ENCODE measurements at places on chromosomes 7 and 10.

GRCh38 chr7:76346097-76346496 is 12.7 kb downstream of the YWHAG start:
- no peak for DNase-seq

- no peak for DNase-seq
Observed at GRCh38 chr10:71064413-71065118, 147.8 kb upstream of the UNC5B start.

DNA sequence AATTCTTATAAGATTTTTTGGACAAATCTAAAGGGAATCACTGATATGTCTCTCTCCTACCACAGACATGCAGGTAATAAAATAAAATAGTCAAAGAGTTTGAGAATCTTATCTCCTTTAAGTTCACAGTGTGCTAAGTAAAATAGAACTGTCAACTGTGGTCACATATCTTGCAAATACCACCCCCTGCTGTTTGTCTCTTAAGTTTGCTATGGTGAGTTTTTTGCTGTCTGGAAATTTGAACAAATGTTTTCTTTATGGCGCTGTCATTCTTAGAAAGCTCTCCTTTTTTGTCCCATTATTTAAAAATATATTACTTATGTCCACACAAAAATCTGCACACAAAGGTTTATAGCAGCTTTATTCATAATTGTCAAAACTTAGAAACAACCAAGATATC is 19.6 kb downstream of the GIMAP5 start:
- DNase-seq, result no peak

- no peak for DNase-seq
Observed at GRCh38 chr7:78197447-78197846, 398.9 kb downstream of the PHTF2 start.

DNA sequence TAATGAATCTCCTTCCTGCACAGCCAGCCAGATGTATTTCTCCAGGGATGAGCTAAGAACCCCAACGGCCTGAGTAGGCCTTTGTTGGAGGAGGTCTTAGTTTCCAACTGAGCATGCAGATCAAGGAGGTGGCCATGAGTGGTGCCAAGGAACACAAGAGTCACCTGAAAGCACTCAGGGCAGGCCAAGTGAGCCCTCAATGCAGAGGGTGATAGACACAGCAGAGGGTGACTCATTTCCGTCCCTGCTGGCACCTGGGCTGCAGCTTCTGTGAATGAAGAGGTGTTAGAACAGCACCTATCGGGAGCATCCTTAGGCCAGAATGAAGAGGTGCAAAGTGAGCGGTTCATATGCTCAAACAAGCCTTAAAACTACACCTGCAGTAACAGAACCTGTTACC is 211.8 kb downstream of the FRMD4A start:
- no peak for DNase-seq

DNA sequence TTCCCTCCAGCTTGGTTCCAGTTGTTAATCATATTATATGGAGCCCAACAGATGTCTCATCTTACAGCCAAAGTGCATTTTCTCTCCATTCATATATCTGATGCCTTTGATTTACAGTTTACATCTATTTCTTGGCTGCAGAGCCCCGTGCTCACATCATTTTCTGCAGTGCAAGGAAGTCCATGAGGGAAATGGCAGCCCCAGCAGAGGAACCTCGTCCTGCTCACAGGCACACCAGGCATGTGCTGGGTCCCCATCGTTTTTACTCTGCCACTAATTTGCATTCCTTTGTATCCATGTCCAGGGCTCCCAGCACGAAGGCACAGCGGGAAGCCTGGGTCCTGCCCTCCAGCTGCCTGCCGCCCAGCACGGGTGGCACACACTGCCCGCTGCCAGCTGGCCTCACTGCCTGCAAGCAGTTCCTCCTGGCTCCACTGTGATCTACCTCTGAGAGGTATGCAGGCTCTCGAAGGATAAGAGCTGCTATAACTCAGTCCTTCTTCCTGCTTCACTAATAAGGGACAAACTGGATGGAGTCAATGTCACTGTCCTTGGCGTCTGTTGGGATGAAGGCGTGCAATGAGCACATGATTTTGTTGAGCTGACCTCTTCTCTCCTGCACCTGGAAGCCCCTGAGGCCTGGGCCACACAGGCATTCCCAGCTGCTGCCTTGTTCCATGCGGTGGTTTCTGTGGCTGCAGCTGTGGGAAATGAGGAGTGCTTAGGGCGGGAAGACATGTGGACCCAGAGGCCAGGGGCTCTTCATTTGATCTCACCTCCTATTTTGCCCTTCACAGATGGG is 583.6 kb upstream of the MGMT start:
- DNase-seq, result no peak

DNA sequence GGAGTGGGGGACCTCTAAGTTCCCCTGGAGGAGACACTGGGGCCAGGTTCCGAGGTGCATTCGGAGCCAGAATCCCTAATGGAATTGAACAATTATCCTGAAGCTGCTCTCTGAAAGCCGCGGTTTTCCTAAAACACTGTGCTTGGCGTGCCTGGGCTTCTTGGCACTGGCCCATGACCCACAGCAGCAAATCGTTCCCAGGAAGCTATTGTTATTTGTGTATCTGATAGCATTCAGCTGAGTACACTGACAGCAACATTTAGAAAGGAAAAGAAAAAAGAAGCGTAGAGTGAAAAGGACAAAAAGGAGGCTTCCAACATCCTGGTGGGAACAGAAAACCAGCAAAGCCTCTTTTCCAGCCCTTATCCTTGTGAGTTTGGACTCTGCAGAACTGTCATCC is 339.8 kb downstream of the FRMD4A start:
- no peak for DNase-seq

DNA sequence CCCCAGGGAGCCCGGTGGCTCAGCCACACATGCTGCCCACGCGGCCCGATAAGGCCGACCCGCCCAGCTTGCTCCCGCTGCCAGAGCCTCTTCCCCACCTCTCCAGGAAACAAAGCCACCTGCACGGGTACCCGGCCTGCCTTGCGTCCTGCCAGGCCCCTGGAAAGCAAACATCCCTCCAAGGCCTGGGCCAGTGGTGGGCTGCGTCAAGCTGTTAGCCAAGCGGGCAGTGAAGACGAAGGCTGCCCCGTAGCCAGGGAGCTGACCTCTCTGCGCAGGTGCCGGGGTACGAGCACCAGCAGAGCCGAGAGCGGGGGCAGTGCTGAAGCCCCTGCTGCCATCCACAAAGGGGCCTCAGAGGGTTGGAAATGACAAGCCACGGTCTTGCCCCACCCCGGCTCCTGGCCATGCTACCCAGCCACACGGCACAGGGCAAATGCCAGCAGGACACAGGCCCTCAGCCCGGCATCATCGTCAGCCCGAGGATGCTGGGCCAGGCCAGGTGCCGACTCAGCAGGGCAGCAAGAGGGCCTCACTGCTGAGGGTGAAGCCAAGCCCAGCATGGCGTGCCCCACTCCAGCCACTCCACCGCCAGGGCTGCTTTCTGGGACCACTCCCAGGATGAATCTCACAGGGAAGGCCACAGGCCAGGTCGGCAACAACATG is 140.0 kb downstream of the PTPRN2 start:
- DNase-seq, result no peak

GRCh38 chr10:73774637-73775036 is 7.2 kb upstream of the CHCHD1 start:
- DNase-seq, result no peak

- DNase-seq, result no peak
Observed at GRCh38 chr7:33053721-33054120, 8.9 kb downstream of the NT5C3A start.

DNA sequence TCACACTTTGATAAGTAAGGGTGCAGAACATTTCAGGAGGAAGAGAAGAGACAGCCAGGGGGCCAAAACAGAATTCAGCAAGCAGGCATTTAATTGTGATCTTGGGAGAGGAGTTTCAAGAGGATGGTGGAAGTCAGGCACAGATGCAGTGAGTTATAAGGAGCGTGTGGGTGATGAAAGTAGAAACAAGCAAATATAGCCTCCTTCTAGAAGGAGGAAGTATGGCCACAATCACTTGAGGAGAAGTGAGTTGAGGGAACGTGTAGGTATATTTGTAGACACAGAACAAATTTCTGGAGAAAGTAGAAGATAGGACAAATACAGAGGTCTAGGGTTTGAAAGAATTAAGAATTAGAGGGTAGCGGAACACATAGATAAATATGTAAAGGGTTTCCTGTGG is 165.8 kb downstream of the CACNB2 start:
- DNase-seq, result no peak

DNA sequence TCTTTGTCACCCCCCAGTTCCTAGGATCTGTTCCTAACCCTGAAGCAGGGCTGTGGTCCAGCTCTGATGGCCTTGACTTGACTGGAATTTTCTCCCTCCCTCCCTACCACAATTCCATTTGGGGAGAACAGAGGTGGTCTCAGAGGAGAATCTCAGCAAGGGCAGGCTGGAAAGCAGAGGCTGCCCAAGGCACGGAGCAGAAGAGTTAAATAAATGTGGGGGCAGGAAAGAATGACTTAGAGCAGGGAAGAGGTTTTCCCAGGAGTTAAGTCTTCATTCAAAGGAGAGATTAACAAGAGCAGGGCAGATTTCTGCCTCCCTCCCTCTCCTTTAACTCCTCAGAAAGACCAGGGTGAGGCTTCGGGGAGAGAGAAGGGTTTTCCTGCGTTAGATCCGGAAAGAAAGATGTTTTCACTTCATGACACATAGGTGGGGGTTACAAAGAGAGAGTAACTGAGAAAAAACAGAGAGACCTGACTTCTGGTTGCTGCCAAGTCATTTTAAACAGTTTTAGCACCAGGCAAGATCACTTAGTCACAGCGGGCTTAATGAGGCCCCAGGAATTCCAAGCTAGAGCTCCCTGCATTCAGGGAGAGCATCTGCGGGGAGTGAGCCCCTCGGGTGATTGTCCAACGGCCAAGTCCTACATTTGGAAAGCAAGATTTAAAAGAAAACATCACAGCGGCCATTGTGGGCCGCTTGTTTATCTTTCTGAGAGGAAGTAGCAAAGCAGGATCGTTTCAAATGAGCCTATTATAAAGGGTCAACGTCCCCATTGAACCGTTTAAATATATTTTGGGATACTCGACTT is 78.7 kb downstream of the ARHGAP22 start:
- DNase-seq, result no peak

- DNase-seq, result no peak
Observed at GRCh38 chr10:44982114-44982460, 3.5 kb upstream of the DEPP1 start.

DNA sequence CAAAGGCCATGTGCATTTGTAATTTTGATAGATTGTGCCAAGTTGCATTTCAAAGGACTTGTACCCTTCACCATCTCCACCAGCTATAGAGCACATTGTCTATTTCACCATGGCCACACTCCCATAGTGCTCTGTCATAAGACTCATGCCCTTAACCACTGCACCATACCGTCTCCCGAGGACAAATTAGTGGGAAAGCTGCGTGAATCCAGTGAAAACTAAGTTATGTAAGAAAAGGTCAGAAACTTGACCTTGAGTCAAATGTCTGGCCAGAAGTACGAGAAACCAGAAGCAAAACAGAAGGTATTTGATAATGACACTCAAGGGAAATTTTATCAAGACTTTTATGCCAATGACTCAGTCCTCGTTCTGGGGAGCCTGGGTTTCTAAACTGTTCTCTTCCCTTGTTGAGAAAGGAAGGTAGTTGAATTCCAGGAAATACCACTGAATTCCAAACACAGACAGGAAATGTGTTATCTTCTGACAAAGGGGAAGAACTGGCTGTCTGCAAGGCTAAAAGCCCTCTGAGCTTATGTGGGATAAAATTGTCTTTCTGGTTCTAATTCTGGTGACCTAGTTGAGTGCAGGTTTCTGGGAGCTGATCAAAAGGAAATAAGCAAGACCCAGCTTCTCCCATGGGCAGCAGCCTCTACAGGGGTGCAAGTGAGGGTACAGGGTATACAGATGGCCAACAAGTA is 49.7 kb downstream of the CDK1 start:
- DNase-seq, result no peak

DNA sequence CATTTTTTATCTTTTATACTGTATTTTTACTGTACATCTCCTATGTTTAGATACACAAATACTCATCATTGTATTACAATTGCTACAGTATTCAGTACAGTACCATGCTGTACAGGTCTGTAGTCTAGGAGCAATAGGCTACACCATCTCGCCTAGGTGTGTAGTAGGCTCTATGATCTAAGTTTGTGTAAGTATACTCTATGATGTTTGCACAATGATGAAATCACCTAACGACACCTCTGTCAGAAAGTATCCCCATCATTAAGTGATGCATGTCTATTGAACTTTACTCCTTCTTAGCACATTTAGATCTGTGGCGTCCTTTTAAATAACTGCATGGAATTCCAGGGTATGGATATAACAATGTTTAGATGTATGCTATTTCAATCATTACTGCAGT is 112.0 kb downstream of the SNX10 start:
- DNase-seq, result no peak

DNA sequence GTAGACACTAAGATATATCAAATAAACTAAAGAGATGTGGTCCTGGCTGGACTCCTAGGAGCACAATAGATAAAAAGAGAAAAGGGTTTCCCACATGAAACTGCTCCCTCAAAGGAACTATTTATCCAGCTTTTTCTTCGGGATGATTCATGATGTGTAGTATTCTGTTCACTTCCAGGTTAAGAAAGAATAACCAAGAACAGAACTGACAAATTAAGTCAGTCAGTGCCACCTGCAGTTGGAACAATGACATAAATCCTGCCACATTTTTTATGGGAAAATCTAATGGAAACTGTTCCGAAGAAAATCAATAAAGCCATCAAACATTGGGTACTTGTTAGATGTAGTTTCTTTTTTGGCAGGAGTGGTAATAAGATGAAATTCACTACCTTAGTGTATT is 87.1 kb downstream of the POLR1F start:
- DNase-seq, result no peak

DNA sequence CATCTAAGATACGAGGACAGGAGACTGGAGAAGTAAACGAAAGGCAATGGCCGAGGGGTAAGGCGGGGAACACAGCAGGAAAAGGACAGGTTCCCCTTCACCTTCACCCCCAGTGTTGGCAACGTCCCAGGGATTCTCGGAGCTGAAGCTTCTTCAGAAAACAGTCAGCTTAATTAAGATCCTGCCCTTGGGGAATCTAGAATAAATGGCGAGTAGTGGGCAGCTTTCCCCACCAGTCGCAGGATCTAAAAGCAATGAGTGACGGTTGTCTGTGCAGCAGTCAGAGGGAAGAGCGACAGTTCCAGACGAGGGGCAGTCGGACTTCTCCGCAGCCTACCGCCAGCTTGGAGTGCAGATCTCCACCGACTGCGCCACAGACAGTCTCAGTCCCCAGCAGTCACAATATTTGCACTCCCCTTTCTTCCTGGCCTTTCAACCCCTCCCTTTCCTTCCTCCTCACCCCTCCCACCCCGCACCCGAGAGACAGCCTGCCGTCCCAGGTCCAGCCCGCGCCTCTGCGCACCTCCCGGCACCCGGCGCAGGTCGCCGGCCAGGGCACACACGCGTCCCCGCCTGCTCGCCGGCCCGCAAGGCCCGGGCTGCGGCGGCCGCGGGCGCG is 10.9 kb upstream of the SP8 start:
- DNase-seq, result no peak

DNA sequence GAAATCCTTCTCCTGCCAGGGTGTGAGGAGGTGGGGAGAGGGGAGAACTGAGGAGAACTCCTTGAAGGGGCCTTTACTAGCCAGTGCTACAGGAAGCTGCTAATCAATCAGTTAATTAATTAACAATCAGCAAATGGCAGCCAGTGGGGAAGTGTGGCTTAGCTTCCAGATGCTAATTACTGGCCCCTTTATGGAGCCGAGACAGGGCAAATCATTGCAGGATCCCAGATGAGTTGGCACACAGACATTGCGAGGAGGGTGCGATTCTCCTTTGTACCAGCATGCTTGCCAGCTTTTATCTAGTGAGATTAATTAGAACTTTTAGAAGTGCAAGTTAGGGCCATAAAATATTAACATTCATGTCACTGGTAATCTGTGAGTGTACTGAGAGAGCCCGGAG is 84.0 kb downstream of the XRCC2 start:
- DNase-seq, result no peak

- DNase-seq, result peak; percentile 37
Observed at GRCh38 chr7:156816943-156817572, 75.9 kb downstream of the LMBR1 start.

- DNase-seq, result no peak
Observed at GRCh38 chr10:51956822-51957221, 257.4 kb upstream of the CSTF2T start.

Data from NCI-H2171 treated with DMSO at 0.1 percent for 48 hours (cell line).